ENCODE measurements at places on chromosomes 1 and 21. TPM values are rescaled to one million over a fixed set of nuclear protein-coding genes. Genes with fewer than 3 reads are reported as not detected.

BEND5 gene
- under 0.01 TPM for total RNA-seq

LYSMD1 gene
- 3.9 TPM for total RNA-seq

PLA2G2D gene
- not detected for total RNA-seq

TNFRSF25 gene
- 6.8 TPM for total RNA-seq

S1PR1 gene
- total RNA-seq, result 3.1 TPM

FBXO28 gene
- 31.9 TPM for total RNA-seq

NR0B2 gene
- total RNA-seq, result not detected

TMEM82 gene
- not detected for total RNA-seq

RYR2 gene
- total RNA-seq, result not detected

GPR52 gene
- 0.28 TPM for total RNA-seq

CRYZL1 gene
- total RNA-seq, result 28.8 TPM

INPP5B gene
- total RNA-seq, result 22.2 TPM

CFAP74 gene
- total RNA-seq, result not detected

SFPQ gene
- total RNA-seq, result 68.8 TPM

CYP4A11 gene
- not detected for total RNA-seq

TRNP1 gene
- total RNA-seq, result 17.4 TPM

CLCA1 gene
- total RNA-seq, result not detected

OPRD1 gene
- total RNA-seq, result not detected

TLR5 gene
- total RNA-seq, result 0.28 TPM

ATP1A4 gene
- not detected for total RNA-seq

CELF3 gene
- not detected for total RNA-seq

ASPM gene
- total RNA-seq, result 4.8 TPM

LCE2B gene
- not detected for total RNA-seq

LRRC53 gene
- total RNA-seq, result not detected

PLA2G5 gene
- total RNA-seq, result 0.56 TPM

CCT8 gene
- 279 TPM for total RNA-seq

FAM72A gene
- total RNA-seq, result 7.3 TPM

C1orf115 gene
- total RNA-seq, result 0.58 TPM

COL11A1 gene
- 5.9 TPM for total RNA-seq

WNT3A gene
- total RNA-seq, result not detected

S100A2 gene
- total RNA-seq, result 0.85 TPM

GNAT2 gene
- total RNA-seq, result under 0.01 TPM

Measured in regular cardiac myocyte (primary cell).